HAP-1 (cell line): ENCODE measurements at places on chromosomes 5 and 9.

DNA sequence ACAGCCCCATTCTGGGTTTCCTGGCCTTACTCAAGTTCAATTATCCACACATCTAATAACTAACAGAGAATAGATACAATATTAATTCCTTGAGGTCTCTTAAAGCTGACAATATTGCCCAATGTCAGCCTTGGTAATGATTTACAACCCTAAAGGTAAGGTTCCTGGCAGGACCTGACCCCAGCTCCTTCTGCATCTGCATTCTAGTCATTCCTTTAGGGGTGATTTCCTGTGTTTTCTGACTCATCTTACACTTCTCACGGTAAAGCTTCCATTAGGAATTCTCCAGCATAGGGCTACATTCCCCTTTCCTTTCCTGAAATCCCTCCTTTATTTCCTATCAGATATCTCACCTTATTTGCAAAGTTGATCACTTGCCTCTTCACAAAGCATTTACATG, 9.3 kb downstream of the HAVCR1 start:
- DNase-seq = no peak

DNA sequence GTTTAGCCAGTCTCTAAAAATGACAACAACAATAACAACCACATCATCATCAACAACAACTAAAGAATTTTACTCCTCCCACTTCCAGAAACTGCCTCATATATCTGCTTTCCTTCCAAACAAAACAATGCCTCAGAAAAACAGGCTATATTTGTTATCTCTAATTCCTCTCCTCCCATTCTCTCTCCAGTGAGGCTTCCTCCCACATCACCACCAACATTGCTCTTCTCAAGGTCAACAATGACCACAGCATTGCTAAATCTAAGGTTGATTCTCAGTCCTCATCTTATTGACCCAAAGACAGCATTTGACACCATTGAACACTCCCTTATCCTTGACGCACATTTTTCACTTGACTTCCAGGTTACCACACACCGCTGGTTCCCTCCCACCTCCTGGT, 38.1 kb upstream of the PRUNE2 start:
- no peak for DNase-seq

- DNase-seq = no peak
Measured at GRCh38 chr9:12457237-12457636, 235.9 kb upstream of the TYRP1 start.

GRCh38 chr5:157540124-157540523, 35.5 kb downstream of the ADAM19 start:
- DNase-seq = no peak

DNA sequence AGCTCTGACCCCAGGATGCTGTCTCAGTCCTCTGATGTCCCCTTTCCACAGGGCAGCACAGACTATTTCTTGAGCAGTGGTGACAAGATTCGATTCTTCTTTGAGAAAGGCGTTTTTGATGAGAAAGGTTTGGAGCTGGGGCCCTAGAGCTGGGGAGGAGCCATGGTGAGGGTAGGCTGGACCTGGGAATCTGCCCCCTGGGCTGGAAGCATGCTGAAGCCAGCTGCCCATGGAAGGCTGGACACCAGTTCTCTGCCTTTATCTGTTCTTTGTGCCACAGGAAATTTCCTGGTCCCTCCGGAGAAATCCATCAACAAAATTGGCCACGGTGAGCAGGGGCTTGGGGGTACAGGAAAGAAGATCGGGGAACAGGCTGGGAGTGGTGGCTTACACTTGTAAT, 12.9 kb downstream of the PHYHD1 start:
- DNase-seq = no peak
